Right ventricle myocardium superior (tissue), 1 donor: ENCODE measurements at places on chromosomes 5 and 9. TPM values are rescaled to one million over a fixed set of nuclear protein-coding genes. Genes with fewer than 3 reads are reported as not detected.

Gene ACTBL2
- not detected for total RNA-seq

Gene ANKRD31
- total RNA-seq: 0.08 TPM

Gene KIF3A
- 9.1 TPM for total RNA-seq

Gene PCDHA1
- total RNA-seq: not detected

Gene FGFR4
- total RNA-seq: 2.3 TPM

Gene C5orf58
- 0.65 TPM for total RNA-seq

Gene DMRT2
- not detected for total RNA-seq

DNA sequence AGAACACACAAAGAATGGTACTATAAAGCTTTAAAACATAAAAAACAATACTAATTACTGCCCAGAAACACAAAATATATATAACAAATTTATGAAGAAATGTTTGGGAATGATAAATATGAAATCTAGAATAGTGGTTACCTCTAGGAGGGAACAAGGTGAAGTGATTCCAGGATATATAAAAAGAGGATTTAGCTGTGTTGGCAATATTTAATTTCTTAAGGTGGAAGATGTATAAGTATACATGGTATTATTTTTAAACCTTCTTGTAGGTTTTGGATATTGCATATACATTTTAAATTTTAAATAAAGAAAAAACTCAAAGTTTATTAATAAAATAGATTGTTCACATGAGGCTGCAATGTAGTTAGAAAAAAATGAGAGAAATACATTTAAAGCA, 112.7 kb upstream of the ZNF618 start:
- no peak for DNase-seq

DNA sequence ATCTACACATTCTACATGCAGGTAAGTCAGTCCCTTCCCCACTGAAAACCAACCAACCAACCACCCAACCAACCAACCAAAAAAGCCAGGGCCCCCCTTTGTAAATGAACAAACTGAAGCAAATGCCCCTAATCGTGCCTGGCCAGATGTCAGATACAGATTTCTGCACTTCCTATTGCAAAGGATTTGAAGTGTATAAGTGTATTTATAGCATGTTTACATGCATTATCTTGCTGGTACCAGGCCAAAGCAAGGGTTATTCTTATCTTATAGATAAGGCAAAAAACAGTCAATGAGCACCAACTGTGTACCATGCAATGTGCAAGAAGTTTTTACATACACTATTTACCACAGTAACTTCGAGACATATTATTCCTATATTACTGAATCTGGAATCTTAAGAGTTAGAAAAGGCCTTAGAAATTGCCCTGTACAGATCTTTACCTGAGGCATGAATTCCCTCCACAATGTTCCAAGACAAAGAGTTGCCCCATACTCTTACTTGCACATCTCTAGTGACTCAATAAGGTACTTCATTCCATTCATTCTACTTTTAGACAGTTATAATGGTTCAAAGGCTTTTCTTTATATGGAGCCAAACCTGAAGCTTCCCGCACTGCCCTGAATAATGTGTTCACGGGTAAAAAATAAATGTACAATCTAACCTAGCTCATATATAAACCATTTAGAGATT, 51.7 kb upstream of the NR5A1 start:
- no peak for DNase-seq

DNA sequence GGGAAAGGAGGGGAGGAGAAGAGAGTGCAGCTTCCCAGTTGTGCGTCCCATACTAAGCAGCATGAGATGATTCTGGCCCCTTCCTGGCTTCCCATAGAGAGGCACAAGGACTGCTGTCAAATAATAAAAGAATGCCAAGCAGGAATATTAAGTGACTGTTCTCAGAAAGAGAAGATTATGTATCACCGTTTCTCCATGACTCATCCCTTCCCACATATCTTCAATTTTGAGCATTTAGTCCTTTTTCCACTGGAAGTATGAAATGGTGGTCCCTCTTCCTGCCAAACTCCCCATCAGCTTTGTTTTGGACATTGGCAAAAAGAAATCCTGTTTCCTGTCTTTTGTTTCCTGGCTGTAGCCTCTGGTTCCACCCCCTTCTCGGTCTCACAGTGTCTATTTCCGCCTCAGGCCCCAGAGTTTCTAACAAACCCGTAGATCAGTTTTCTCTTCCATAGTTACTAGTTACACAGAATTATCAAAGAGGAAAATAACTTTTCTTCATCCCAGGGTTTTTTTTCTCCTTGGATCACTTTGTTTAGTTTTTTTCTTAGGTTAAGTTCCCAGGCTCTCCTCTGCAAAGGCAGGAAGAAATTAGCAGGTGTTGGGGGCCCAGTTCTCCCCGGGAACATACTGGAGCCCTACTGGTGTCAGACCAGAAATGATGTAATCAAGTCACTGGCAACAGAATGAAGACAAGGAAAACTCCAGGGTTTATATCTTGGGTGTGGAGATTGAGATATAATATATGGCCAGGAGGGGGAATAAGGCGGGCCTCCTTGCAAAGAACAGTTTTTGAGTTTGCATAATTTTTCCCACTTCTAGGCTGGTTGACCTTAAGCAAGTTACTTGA, 26.4 kb upstream of the ARHGAP26 start:
- no peak for DNase-seq

GRCh38 chr5:33074548-33074947, 363.4 kb downstream of the NPR3 start:
- DNase-seq: no peak

- no peak for DNase-seq
Observed at GRCh38 chr5:133311176-133311575, 259.4 kb downstream of the HSPA4 start.

DNA sequence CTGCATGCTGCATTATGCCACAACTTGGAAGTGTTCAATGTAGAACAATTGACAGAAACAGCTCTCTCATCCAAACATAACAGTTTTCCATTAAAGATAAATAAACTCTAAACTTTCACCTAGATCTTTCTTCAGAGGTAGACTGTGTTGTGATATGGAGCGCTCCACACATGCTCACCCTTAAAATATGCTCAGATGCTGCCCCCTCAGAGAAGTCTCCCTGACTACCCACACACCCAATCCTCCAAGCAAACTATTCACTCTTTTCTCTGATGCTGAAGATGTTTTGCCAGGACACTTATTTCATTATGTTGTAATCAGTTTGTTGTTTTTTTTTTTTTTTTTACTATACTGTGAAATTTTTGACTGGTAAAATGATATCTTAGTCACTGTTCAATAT, 206.6 kb upstream of the RASA1 start:
- DNase-seq: no peak

- no peak for DNase-seq
Observed at GRCh38 chr9:124980431-124980830, 39.5 kb upstream of the GOLGA1 start.

- no peak for DNase-seq
Observed at GRCh38 chr9:33143241-33143661, 23.9 kb downstream of the B4GALT1 start.

DNA sequence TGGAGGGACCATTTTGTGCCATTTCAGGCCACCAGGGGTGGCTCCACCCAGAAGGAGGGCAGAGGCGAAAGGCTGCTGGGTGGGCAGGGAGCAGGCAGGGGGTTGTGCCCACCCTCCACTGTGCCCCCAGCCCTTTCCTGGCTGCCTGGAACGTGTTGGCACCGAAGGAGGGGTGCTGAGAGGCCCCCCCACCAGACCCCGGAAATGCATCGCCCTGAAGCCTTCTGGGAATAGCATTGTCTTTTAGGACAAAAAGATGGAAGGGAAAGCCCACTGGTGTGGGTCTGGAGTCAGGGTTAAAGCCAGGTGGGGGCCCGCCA, 5.1 kb downstream of the NOXA1 start:
- no peak for DNase-seq

DNA sequence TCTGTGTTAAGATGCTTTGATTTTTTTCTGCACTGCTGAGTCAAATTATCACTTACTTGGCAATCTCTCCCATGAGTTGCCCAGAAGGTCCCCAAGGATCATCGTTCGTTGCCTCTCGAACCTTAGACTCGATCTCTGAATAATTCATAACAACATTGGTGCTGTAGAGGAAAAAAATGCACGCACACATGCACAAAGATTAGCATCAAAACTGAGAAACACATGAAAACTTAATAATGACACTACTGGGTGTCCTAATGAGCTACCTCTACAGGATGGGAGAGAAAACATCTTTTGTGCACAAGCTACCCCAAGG, 41.6 kb downstream of the CLINT1 start:
- no peak for DNase-seq

DNA sequence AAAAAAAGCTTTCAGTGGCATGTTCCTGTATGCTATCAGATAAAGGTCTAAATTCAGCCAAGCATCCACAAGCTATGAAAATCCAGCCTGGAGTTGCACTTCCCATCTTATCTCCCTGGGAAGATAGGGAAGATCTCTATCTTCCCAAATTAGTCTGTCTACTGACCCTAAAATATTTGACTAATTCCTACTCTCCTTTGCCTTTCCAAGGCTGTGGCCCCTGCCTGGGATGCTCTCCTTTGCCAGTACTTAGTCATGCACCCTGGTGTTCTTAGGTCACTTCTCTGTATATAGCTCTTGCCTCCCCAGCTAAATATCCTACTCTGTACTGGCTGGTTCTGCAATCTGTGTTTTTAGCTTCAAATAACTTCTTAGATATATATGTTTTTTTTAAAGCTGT, 44.0 kb upstream of the PLPP1 start:
- no peak for DNase-seq

- no peak for DNase-seq
Observed at GRCh38 chr9:98529841-98530240, 178.9 kb downstream of the GABBR2 start.

DNA sequence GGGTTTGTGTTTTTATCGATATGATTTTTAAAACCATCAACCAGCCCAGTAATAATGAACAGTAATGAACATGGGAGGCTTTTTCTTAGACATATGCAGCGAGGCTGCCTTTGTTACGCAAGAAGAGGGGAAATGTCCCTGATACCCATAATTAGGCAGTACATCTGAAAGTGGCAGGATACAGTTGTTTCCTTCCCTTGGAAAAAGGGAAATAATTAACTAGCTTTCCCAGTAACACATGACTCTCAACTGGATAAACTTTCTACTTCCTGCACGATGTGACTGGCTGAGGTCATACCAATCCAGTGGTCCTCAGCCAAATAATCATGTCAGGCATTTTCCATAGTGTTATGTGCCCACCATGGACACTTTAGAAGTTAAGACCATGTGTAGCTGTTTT, 431.6 kb upstream of the C9orf72 start:
- DNase-seq: no peak

DNA sequence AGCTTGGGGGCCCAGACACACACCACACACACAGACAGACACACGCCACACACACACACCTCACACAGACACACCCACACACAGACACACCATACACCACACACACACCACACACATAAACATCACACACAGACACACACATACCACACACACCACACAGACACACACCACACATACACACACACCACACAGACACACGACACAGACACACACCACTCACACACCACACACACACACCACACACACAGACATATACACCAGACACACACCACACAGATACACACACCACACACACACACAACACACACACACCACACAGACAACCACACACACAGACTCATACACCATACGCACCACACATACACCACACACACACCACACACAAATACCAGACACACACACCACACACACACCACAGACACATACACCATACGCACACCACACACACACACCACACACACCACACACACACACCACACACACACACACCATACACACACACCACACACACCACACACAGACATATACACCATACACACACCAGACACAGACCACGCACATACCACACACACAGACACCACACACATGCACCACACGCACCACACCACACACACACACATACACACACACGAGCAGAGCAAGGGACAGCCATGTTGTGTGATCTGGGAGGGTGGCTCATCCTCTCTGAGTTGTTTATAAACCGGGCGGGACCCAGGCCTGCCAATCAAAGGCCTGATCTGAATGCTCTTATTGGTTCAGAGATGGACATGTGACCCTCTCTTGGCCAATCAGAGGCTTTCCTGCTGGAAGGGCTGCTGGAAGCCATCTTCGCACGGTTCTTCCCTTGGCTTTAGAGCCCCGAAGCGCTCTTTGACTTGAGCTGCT, 148.3 kb downstream of the GAPVD1 start:
- DNase-seq: peak; percentile 27

DNA sequence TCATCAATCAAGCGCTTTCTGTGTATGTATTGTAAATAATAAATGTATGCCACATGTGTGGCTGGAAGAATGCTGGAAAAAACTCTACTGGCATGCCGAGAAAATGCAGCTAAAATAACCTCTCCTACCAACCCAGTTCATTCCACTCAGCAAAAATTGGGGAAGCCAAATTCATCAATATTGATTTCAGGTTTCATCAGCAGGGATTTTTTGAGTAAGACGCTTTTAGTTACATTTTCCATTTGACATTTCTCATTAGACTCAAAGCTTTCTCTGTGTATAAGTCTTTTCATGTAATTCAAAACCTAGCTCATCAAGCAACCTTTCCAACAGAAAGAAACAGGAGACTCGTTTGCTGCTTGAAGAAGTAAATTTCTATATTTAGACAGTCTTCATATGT, 338.1 kb downstream of the DMRT2 start:
- no peak for DNase-seq

- DNase-seq: peak; percentile 95
Observed at GRCh38 chr9:134407121-134407779, 81.0 kb downstream of the RXRA start.
